Urinary bladder (tissue), 4 donors: ENCODE measurements at places on chromosomes 2 and 18.

DNA sequence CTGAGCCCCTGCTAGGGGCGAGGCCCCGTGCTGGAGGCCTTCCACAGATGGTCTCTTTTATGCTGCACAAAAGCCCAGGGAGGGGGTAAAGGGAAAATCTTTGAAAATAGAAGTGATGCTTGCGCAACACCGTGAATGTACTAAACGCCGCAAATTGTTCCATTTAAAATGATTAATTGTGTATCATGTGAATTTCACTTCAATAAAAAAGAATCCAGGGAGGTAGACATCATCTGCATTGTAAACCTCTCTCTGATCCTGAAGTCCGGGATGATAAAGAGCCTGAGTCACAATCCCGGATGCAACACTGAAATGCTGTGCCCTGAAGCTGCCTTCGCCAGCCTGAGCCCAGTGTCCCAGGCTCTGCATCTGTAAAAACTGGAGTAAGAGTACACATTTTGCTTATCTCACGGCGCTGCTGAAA lies 107.7 kb upstream of the PPP1CB start:
- no peak for DNase-seq

DNA sequence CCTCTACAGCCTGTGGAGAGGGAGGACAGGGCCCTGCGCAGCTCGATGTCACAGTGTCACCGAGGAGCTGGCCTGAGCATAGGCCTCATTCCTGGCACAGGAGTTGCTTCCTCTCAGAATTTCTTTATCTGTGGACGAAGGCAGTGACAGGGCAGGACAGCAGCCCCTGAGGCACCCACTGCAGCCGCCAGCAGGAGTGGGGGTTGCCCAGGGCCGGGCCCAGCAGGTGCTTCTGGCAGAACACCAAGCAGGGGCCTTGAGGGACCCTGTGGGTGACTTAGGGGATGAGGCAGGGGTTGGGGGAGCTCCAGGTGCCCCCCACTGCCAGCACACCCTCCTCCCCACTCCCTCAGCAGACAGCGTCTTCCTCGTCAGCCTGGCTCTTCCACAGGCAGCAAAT lies 290.0 kb downstream of the PHLPP1 start:
- DNase-seq = no peak

DNA sequence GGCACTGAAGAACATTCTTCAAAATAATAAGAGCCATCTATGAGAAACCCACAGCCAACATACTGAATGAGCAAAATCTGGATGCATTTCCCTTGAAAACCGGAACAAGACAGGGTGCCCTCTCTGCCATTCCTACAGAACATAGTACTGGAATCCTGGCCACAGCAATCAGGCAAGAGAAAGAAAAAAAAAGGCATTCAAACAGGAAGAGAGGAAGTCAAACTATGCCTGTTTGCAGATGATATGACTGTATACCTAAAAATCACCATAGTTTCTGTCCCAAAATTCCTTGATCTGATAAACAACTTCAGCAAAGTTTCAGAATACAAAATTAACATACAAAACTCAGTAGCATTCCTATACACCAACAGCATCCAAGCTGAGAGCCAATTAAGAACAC lies 119.5 kb upstream of the PARD3B start:
- DNase-seq = no peak

DNA sequence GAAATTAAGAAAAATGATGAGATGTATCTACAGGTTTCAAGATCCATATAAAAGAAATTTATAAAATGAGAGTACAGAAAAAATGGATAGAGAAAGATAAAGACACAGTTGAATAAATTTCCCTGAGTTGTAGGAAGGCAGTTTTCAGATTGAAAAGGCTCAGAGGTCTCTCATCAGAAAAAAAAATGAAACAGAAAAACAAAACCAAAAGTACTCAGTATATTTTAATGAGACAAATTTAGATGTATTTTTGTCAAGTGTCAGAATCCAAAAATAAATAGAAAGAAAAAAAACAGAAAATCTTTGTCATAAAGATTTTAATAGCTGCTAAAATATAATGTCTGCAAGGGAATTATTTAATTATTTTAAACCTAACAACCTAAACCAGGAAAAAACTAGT lies 520.5 kb downstream of the KCNJ3 start:
- DNase-seq = no peak

DNA sequence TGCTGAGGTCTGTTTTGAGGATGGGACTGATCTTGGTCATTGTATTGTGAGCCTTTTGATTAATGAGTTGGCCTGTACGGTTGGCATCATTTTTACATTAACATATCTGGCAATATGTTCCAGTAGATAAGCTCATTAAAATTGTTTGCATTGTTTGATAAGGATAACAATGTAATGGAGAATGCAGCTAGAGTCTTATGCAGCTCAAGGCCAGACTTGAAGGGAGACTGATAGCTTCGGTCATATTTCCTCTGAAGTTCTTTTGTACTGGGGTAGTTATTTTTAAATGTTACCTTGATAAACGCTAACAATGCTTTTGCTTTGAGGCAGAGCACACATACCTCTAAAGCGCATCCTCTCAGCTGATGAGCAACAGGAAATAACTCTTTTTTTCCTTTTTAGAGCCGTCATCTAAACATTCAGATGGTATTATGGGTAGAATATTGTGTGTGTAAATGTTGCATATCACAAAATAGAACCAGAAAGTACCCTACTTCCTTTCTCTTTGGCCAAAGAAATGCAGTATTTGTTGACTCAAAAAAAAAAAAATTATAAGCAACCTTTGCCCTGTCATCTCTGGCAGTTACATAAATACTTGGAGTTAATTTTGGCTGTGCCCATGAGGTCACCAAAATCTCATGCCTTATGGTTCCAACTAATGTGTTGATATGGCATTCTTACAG lies 1.3 kb downstream of the MAPRE2 start:
- no peak for DNase-seq

DNA sequence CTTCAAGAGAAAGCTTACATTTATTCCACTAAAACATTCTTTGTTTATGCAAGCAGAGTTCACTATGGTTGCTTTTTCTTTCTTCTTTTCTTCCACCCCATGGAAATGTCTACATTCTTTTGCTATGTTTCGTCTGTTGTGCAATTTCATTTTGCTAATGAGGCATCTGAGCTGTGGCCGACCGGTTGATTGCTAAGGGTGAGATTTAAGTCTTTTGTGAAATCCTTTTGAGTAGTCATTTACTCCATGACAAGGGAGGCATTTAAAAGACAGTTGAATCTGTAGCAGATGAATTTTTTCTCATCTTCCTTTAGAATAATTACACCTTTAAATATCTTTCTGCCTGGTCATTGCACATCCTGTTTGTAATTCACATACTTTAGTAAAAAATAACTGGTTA lies 324.1 kb upstream of the THUMPD2 start:
- DNase-seq = no peak

- no peak for DNase-seq
These were observed 499.4 kb downstream of the GALR1 start for GRCh38 chr18:77749089-77749488.

DNA sequence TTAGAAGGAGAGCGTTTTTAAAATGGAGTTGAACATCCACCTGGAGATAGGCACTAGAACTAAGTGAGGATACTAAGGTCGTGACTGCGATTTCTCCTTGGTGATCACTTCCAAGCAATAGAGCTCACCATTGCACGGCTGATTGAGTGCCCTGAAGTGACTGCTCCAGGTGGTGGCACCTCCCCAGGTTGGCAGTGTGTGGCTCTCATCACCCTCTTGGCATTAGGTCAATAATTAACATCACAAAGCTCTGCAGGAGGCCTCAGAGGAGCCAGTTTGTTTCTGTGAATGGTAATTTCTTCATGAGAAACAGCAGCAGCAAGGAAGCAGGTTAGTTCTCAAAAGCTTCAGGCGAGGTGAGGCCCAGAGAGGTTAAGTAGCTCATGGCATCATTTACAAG lies 259.6 kb downstream of the CLIP4 start:
- no peak for DNase-seq

DNA sequence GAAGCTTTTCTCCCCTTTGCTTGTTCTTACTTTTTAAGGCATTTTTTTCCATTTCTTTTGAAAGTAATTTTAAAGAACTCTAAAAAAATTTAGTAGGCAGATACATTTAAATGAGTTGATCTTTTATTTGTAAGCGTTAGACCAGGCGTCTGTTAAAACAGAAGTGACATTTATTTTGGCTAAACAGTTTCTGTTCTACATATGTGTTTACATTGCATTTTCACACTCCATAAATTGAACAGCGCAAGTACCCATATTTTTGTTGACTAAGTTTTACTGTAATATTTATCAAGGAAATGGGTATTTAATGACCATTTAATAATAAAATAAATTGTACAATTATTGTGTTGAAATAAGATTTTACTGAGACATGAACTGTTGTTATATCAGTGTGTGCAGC lies 21.9 kb downstream of the PPM1B start:
- no peak for DNase-seq

DNA sequence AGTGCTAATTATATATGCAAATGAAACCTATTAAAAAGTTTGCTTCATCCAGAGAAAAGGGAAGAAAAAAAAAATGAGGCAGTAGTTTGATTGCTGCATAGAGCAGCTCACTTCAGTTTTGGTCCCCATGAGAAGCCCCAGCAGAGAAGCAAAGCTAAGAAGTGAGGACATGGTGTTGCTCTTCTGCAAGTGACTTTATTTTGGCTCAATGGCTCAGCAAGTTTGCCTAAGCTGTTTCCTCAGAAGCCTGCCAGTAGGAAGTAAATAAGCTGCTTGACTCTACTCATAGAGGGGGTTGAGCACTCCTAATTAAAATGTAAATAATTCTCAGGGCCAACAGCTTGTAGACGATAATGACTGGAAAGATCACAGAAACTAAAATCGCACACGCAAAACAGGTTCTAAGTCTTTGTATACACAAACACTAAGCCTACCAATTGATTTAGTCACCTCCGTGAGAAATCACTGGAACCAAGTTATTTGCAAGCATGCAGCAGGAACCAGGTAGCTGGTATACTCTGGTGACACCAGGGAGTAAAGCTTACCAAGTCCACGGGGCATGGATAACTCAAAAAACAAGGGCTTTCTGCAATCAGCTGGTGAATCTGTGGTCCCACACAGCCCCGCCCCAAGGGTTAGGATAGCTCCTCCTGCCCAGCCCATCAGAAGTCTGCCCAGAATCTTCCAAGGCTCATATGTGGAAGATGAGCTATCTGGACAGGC lies 39.7 kb upstream of the NABP1 start:
- DNase-seq = no peak

DNA sequence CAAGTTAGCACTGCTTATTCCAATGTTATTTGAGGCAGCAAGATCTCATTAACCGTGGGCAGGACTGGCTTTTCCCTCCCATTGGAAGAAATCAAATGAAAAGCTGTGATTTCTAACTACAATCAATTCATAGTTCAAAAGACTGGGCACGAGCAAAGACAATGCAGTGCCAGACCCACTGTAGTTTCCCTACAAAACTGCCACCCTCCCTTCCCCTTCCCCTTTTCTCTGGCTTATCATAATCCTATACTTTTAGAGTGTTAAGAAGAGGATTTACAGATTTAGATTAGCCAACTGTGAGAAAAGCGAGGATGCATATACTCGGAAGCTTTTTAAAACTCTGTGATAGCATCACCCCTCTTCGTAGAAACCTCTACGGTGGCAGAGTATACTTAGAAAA lies 260.4 kb downstream of the STK39 start:
- DNase-seq = no peak

DNA sequence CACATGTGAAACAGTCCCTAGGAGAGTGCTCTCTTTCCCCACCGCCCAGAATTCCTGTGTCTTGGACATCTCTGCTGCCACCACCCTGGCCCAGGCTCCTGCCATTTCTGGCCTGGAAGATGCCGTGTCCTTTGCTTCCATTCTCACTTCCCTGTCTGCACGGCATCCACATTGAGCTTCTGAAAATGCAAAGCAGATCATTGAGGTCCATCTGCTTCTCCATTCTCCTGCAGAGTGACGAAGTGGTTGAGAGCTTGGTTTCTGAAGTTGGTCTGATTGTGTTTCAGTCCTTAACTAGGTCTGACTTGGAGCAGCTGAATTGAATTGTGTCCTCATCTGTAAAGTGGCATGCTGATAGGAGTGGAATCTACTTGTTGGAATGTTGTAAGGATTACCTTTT lies 98.7 kb upstream of the MGAT5 start:
- DNase-seq = no peak

GRCh38 chr18:70663141-70663540 lies 374.3 kb downstream of the SOCS6 start:
- DNase-seq = no peak

- DNase-seq = no peak
These were observed 367.2 kb upstream of the KCNH7 start for GRCh38 chr2:163205589-163206254.

DNA sequence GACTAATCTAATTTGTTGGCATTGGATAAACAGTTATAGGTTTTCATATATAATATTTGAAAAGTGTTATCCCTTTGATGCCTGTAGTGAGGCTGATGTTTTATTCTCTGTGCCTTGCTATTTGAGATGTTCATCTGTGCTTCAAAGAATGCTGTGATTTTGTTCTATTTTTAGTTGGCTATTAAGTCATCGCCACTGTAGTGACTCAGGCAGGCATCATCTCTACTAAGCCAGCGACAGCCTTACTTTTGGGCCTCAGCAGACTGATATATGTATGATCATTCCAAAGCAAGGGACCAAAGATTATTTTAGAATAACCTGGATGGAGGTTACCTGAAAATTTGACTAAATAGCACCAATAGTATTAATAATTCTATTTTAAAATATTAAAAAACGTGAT lies 1674.5 kb upstream of the NXPH2 start:
- DNase-seq = no peak

- DNase-seq = no peak
These were observed 17.2 kb upstream of the HK2 start for GRCh38 chr2:74816540-74817303.

DNA sequence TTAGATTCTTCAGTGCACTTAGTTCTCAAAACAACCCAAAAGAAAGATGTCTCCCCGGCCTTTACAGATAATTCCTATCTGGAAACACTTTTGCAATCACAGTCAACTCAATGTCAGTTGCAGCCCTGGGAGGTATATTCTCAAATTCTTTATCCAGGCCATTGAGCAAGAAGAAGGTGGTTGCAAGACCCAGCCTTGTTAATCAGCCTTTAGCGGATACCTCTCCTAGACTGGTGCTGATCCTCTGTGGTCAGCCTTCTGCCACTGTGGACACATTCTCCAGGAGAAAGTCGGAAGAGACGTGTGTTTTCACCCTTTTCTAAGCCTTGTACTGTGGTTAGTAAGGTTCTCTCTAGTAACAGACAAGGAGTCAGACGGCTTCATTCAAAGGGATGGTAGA lies 7.8 kb upstream of the FZD7 start:
- no peak for DNase-seq

DNA sequence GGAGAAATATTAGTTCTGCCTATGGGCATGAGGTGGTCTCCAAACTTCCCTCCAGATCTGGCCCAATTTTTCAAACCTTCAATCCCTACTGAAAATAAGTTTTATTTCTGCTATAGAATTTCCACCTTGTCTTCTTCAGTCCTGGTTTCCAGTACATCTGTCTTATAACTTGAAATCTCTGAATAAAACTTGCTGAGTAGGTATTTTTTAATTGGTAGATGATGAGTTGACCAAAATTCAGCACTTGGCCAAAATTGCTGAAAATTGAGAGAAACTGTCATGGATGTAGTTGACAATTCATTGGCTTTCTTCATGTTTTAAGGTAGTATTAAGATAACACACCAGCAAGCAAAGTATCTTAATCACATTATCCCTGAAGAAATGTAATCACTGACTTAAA lies 206.2 kb downstream of the PARD3B start:
- DNase-seq = no peak
